ENCODE measurements at places on chromosomes 3 and 15.

- no peak for DNase-seq
These were observed 353.7 kb upstream of the SEMA6D start for GRCh38 chr15:47363653-47364052.

DNA sequence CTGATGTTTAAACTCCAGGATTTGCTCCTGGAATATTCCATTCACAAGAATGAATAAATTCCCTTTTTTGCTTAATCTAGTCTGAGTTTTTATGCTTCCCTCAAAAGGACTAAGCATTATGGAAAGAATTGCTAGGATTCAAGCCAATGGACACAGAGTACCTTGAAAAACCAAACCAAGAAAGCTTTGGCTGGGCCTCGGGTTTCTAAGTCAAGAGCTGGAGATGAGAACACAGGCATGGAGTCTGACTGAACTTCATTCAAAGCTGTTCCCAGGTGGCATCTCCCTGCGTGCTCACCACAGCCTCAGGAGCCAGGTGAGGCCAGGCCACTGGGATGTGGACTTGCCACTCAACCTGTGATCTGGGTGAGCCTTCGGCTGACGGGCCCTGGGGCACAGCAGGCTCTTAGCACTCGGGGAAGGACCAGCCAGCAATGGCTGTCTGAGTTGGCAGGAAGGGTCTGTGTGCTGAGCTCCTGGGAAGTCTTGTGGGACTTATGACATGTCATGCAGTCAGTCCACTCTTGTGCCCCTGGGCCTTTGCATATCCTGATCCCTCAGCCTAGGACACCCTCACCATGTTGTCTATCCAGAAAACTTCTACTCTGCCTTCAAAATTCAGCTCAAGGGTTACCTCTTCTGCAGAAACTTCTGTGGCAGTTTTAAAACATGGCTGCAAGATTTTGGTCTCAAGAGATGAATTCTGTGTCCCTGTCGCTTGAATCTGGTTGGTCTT is 21.8 kb downstream of the CRABP1 start:
- DNase-seq = no peak

DNA sequence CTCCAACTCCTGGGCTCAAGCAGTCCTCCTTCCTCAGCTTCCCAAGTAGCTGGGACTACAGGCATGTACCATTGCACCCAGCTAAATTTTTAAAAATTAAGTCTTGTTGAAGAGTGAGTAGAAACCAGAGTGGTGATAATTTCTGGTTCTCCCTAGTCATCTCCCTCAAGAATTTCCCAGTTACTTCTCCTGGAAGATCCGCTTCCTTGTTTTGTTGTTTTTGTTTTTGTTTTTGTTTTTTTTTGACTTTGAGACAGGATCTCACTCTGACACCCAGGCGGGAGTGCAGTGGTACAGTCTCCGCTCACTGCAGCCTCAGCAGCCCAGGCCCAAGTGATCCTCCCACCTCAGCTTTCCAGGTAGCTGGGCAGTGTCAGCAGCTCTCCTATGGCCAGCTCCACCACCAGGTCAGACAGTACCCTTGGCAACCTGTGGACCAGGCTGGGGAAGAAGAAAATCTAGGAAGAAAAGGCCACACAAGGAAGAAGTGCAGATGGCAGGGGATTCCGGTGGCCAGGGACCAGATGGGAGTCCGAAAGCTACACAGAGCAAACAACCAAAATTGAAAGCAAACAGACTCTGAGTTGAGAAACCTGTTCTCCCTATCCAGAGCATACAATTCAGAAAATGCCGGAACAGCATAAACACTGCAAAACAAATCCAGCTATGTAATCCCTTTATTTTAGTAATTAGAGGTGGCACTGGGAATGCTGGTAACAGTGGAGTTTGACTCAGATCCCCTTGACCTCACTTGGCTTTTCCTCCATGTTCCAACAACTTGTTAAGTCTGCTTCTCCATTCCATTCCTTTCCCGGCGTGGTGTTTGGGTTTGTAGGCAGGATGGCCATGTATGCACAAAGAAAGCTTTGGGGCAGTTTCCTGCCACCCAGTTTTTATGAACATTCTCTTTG is 266.6 kb upstream of the CTDSPL start:
- DNase-seq = no peak

- peak; percentile 55 for DNase-seq
These were observed 2.6 kb downstream of the FAM43A start for GRCh38 chr3:194688200-194688740.

GRCh38 chr3:134028486-134029255 is 1.1 kb downstream of the SLCO2A1 start:
- no peak for DNase-seq

DNA sequence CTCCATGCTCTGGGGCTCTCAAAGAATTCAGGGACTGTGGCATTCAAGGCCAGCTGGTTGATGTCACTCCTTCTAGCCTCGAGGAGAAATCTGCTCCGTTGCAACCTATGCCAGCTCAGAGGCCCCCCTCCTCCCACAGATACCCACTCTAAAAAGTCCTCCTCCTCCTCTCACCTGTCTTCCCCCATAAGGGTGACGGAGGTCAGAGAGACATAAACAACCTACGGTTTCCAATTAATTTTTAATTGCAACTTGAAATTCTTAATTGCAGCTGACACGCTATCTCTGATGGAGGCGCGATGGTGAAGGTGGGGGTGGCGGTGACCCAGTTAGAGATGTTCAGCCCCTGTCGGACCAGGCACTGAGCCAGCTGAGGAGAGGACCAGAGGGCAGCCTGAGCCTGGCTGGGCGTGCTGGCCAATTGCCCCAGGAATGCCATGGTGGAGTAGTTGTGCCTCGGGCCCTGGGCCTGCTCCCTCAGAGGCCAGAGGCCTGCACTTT is 43.2 kb upstream of the INSYN1 start:
- DNase-seq = peak; percentile 86

- DNase-seq = no peak
These were observed 27.8 kb downstream of the GAP43 start for GRCh38 chr3:115651087-115651486.

- DNase-seq = no peak
These were observed 4.0 kb upstream of the NR2F2 start for GRCh38 chr15:96326328-96327154.

DNA sequence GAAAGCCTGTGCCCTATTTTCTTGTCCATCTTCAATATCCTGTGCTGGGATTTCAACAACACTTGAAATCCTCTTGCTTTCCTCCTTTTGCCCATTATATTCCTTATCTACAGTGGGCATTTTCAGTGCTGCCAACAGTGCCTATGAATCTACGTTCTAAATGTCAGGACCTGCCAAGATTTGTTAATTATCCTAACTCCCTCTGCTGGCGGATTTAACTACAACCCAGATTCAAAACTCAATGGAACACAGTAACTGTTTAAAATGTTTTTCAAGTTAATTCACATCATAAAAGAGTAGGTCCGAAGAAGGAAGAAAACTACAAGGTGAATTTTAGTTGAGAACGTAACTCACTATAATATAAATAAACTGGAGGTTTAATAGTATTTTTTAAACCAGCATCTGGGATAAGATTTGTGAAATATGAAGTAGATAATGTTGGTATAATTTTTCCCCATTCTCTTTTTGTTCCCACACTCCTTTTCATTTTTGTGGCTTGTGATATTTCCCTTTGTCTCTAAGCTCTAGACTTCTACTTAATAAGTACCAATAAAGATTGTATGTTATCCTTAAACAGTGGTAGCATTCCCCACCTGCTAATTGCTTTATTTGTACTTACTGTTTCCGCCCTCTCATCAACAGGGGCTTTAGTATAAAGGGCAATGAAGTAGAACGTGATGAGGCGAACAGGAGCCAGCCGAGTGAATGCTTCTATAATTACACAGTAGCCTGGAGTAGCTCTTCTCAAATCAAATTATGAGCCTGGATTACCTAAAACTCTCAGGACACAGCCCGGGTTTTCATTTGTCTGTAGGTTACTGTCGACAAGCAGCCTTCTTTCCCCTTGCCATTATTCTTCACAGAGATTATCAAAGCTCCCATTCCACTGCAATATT is 302.5 kb upstream of the ATP11B start:
- DNase-seq = no peak

DNA sequence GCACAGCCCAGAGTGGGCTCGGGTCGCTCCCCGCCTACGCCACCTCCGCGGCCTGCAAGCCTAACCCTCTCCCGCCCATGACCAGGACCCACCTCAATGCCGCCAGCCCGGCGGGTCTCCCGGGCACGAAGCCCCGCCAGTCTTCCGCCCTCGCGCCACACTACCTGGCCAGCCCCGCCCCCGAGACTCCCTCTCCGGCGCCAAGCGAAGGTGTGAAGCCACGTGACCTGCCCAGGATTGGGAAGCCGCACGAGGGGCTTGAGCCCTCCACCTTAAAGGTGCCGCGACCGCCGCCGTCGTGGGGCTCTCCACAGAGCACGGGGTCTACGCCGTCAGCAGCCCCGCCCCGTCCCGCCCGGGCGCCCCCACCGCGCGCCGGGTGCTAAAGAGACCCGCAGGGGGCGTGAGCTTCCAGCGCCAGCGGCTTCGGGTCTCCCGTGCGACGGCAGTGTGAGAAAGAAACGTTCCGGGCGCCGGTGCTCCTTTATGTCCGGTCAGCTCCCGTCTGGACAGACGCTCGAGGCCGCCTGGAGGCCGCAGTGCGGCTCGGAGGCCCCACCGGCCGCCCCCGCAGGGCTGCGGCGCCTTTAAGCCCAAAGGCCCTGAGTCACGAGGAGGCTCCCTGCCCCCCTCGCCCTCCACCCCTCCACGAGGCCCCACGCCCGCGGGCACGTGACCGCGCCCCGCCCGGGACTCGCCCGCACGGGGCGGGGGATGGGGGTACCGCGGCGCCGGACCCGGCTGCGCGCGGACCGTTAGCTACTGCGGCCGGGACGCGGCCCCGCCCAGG is at the start of gene CPEB1:
Gene CPEB1 (minus strand): TSS at position 319 of the 790 bp plus-strand sequence. CDS start 18,904 bp downstream, outside the sequence.
- peak; percentile 50 for DNase-seq

DNA sequence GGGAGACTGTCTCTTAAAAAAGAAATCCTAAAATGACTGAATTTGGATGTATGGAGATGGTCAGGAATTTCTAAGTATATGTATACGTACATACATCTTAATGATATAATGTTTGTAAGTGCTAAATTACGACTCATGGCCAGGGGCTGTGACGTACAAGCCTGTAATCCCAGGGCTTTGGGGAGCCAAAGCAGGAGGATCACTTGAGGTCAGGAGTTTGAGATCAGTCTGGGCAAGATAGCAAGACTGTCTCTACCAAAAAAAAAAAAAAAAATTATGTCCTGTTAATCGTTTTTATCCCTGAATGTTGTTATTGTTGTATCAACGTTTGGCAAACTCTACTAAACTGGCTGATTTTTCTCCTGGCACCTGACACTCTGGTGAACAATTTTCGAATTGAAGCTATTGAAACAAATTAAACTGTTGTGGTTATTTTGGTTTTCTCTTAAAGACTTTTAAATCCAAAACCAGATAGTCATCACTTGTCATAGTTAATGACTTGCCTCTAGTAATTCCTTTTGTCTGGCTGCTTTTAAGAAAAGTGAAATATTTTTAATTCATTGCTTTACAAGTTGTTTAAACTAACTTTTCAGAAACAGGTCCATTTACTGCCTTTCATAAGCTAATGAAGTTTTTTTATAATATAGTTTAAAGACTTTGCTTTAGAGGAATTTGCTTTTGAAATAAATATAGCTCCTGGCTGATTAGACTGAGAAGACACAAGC is 7.0 kb downstream of the MORF4L1 start:
- DNase-seq = no peak

GRCh38 chr15:50181201-50181968 is 611 bp upstream of the SLC27A2 start:
- DNase-seq = no peak

DNA sequence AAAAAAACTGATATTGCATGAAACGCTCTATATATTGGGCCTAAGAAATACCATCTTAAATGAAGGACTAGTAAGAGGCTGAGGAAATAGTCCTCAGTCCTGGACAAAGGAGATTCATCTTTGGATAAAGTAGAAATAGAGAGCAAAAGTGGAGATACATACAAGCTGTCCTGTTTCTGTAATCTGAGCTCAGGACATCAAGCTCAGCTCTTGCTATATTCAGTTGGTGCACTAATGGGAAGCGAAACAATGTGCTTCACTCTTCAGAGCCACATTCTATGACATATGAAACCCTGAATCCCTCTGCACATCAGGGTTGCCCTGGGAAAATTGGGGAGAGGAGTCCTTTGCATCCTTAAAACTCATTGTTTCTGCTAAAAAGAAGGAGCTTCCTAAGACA is 290.7 kb downstream of the VPS13C start:
- no peak for DNase-seq

DNA sequence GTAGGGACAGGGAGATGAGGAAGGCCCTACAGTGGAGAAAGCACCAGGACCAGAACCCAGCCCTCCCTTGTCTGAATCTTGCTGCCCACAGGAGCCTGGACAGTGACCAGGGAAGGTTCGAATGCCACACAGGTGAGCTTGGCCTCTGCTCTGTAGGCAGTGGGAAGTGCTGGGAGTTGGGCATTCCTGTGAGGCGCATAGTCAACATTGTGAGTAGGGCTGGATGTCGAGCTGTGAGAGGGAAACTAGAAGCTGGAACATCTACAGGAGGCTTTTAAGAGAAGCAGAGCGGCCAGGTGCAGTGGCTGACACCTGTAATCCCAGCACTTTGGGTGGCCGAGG is 20.3 kb upstream of the ALAS1 start:
- DNase-seq = no peak

DNA sequence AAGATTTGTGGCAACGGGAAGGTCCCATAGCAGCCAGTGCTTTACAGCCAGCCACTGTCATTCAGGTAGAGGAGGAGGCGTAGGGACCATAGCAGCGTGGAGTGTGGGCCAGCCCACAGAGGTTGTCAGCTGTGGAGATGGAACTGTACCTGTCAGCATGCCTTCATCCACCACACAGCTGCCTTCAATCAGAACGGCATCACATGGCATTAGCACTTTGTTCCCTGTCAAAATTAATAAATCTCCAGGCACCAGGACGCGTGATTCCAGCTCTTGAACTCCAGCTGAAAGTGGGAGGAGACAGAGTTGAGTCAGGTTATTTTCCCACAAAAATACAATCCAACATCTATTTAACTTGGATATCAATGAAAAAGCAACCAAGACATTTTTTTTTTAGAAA is 84.0 kb downstream of the ATP13A4 start:
- DNase-seq = no peak

DNA sequence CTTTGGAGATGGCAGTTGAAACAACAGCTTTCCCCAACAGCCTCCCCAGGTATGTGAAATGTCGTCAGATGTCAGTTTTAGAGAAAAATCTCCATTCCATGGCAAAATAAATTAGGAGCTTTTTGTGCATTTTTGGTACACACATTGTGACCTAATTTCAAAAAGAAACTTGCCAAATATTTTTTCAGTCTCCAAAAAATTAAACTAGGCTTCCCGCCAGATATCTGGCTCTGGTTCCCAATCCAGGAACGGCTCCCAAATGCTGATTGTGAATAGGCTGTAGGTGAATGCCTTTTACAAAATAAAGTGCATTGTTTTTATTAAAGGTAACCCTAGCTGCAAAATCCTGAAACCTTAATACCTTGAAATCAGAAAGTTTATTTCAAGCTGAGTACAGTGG is 10.9 kb downstream of the KCNAB1 start:
- no peak for DNase-seq
